Temporal lobe (tissue), 4 donors: ENCODE measurements at places on chromosomes 2 and 18. TPM values are rescaled to one million over a fixed set of nuclear protein-coding genes. Genes with fewer than 3 reads are reported as not detected.

PLEKHA3 gene
- total RNA-seq, result 14.8 TPM

ATP8B1 gene
- 4.2 TPM for total RNA-seq

MTX2 gene
- 30.5 TPM for total RNA-seq

FAM161A gene
- total RNA-seq, result 18.2 TPM

IGFBP5 gene
- total RNA-seq, result 34.9 TPM

CXCR1 gene
- total RNA-seq, result not detected

CYRIA gene
- 189 TPM for total RNA-seq

CHRND gene
- not detected for total RNA-seq

DPP10 gene
- 50.9 TPM for total RNA-seq

NOSTRIN gene
- 7.1 TPM for total RNA-seq

SERPINB10 gene
- not detected for total RNA-seq

AOX1 gene
- 1.7 TPM for total RNA-seq

ANO7 gene
- 0.25 TPM for total RNA-seq

CTAGE1 gene
- not detected for total RNA-seq

AFF3 gene
- total RNA-seq, result 81.4 TPM

C2orf72 gene
- total RNA-seq, result 31.0 TPM

MCFD2 gene
- 39.1 TPM for total RNA-seq

CCDC74A gene
- 3.7 TPM for total RNA-seq

POTEJ gene
- not detected for total RNA-seq

SERTAD2 gene
- total RNA-seq, result 7.4 TPM

COL4A3 gene
- 0.49 TPM for total RNA-seq

GRB14 gene
- 12.0 TPM for total RNA-seq

REEP1 gene
- total RNA-seq, result 125 TPM

LIMS3 gene
- total RNA-seq, result 1.2 TPM

GALNT5 gene
- total RNA-seq, result under 0.01 TPM

UGT1A9 gene
- not detected for total RNA-seq

TMEM200C gene
- total RNA-seq, result 20.4 TPM

DYNAP gene
- total RNA-seq, result not detected

FAM228B gene
- 71.8 TPM for total RNA-seq

GYPC gene
- 6.9 TPM for total RNA-seq

MAP3K19 gene
- 1.7 TPM for total RNA-seq

USP37 gene
- 32.5 TPM for total RNA-seq
